ENCODE measurements at places on chromosomes 3 and 15. TPM values are rescaled to one million over a fixed set of nuclear protein-coding genes. Genes with fewer than 3 reads are reported as not detected.

GRCh38 chr3:161770484-161771386 is 274.1 kb downstream of the OTOL1 start:
- DNase-seq, result no peak

GRCh38 chr3:134212967-134213665 is 37.5 kb downstream of the RYK start:
- peak; percentile 73 for DNase-seq

GRCh38 chr3:166634091-166634746 is 745.9 kb downstream of the ZBBX start:
- DNase-seq, result no peak

GRCh38 chr3:54755756-54756155 is 172.1 kb downstream of the LRTM1 start:
- DNase-seq, result no peak

DNA sequence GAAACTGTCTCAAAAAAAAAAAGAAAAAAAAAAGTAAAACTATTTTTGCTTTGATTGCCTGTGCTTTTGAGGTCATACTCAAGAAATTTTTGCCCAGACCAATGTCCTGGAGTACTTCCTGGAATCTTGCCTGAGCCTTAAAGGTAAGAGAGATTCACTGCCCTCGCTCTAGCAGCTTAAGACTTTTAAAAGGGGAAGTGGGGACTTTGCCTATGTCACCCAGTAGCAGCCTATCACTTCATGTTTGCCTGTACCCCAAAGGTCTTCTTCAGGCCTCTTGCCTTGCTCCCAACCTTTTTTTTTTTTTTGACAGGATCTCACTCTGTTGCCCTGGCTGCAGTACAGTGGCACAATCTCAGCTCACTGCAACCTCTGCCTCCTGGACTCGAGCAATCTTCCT is 18.9 kb upstream of the GOLGB1 start:
- DNase-seq, result no peak

DNA sequence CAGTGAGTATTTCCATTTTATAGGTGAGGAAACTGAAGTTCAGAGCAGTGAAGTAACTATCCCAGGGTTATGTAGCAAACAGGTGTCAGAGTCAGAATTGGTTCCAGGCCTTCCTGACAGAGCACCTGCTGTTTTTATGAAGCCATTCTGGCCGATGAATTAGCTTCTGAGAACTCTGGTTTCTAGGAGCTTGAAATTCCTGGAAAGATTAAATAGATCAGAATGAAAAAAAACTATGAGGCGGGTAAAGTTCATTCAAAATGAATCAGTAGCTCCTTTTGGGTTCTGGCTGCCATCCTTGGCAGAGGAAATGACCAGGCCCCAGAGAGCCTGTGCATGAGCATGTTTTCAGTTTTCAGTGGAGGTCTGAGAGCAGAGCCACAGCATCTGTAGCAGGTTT is 59.3 kb upstream of the CFAP161 start:
- no peak for DNase-seq

DNA sequence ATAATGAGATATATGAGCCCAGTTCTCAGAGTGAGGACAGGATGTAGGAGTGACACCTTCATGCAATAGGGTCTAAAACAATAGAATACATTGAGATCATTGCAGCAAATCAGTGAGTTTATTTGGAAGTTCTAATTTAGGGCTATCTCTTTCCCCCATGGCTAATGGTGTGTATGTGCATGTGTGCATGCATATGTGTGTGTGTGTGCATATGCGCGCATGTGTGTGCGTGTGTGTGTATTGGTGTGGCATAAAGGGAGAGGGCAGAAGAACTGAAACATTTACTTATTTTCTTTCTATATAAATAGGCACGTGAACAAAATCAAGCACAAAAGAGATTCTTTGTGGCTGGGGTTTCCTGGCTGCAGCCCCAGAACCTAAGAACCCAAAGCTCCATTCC is 115.7 kb upstream of the VEPH1 start:
- no peak for DNase-seq

DNA sequence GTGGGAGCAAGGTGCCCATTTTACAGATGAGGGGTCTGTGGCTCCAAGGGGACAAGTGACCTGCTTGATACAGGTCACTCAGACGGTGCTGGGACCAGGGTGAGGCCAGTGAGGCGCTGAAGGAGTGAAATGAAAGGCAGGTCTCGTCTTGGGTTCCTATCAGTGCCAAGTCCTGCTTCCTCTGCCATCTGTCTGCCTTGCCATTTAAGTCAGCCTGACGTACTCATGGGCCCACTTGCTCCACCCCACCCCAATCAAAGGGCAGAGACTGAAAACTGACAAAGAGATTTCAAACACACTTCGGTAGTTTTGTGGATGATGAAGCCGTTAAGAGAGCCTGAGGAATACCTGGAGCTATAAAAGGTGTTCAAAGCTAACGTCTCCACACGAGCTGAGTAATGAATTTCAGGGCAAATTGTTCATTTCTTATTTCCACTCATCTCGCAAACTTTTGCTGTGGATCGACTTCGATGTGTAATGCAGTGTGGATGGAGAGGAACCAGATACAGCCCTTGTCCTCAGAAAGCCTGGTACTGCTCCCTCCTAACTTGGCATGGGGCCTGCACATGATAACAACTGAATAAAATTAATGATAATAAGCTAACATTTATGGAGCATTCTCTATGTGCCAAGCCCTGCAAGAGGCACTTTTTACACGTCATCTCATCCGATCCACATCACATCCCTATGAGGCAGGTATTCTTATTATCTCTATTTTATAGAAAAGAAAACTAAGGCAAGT is 36.6 kb downstream of the ATP2B2 start:
- no peak for DNase-seq

DNA sequence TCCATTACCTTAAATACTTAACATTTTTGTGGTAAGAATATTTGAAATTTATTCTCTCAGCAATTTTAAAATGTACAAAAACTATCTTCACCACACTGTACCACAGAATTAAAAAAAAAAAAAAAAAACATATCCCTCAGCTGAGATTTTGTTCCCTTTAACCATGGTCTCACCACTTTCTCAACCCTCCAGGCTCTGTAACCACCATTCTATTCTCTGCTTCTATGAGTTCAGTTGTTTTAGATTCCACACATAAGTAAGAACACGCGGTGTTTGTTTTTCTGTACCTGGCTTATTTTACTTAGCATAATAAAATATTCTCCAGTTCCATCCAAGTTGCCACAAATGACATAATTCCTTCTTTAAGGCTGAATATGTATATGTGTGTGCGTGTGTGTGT is 41.5 kb downstream of the CSNK1G1 start:
- no peak for DNase-seq

- DNase-seq, result no peak
Measured at GRCh38 chr3:161690299-161690620, 193.7 kb downstream of the OTOL1 start.

GRCh38 chr3:74463515-74463914 is 150.9 kb downstream of the CNTN3 start:
- no peak for DNase-seq

DNA sequence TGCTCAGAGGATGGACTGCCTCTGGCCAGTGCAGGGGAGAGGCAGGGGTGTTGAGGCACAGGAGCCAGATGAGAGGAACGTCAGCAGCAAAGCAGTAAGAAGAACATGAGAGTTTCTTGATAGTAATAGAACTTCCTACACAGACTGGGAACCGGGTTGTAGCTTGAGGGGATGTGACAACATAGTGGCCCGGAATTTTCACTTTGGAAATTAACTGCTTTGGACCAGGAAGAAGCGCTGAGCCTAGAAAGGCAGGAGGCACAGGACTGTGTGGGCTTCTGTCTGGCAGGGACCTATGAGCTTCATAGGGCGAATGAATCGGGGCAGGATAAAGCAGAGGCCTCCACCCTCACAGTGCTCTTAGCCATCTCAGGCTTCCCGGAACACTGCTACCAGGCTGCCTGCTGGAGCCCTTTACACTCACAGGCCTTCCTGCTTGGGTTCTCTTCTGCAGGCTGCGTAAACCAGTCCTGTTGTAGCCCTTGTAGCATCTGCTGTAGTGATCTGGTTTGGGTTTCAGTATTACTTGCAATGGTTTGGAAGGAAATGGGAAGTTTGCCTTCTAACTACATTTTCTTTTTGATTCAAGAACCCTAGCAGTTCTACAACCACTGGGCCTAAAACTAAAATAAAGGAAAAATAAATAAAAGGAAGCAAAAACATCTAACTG is 3.3 kb upstream of the ADPGK start:
- DNase-seq, result no peak

The NANOGP8 gene
- total RNA-seq, result not detected

The ZNF860 gene
- total RNA-seq, result 19.1 TPM
